ENCODE measurements at places on chromosomes 16 and 17.

DNA sequence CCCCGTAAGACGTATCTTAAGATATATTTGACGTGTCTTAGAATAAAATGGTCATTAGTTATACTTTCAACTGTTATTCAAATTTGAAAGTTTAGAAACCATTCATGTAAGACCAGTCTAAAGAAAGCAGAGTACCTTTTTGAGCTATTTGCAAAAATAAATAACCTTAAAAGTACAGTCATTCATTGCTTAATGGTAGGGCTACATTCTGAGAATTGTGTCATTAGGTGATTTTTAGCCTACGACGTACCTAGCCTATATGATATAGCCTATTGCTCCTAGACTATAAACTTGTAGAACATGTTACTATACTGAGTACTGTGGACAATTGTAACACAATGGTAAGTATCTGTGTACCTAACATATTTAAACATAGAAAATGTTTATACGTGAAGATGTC is 139.2 kb downstream of the PHKB start:
- DNase-seq, result no peak

DNA sequence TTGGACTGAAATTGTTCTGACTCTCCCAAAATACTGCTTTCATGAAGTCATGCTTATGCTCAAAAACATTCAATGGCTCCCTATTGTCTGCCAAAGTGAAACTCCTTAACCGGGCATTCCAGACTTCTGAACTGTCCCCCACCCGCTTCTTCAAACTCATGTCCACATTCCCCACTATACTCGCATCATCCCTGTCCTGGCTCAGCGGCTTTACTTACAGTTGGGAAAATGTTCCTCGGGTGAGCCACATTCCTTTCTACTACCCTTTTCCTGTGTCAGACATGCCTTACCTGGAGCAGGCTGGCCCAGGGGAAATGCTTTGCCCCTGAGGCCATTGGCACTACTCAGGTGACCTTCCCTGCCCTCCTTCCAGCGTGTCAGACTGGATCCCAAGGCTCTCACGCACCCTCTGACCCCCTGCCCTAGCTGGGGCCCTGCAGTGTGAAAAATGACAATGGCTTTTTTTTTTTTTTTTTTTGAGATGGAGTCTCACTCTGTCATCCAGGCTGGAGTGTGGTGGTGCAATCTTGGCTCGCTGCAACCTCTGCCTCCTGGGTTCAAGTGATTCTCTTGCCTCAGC is 5.3 kb downstream of the CYGB start:
- DNase-seq, result no peak

- DNase-seq, result no peak
Measured at GRCh38 chr16:57903656-57904055, 67.3 kb downstream of the CNGB1 start.

GRCh38 chr16:28495795-28496749 is 1.6 kb downstream of the APOBR start:
- no peak for DNase-seq

GRCh38 chr16:12303653-12304052 is 327.1 kb downstream of the SNX29 start:
- no peak for DNase-seq

DNA sequence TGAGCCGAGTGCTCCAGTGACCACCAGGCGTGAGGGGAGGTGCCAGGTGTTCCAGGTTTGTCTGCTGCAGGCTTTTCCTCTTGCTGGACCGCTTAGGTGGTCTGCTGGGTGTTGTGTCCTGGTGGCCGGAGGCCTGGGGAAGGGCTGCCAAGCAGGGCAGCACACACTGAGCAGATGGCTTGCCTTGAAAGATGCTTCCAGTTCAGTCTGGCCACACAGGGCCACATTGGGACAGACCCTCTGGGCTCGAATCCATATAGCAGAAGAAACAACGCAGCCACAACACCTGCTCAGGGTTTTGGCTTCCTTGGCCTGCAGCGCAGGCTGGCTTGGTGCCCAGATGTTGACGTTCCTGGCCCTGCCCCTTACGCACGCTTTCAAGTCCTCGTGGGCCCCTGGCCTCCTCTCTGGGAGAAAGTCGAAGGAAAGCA is 24.8 kb downstream of the GINS2 start:
- DNase-seq, result no peak

DNA sequence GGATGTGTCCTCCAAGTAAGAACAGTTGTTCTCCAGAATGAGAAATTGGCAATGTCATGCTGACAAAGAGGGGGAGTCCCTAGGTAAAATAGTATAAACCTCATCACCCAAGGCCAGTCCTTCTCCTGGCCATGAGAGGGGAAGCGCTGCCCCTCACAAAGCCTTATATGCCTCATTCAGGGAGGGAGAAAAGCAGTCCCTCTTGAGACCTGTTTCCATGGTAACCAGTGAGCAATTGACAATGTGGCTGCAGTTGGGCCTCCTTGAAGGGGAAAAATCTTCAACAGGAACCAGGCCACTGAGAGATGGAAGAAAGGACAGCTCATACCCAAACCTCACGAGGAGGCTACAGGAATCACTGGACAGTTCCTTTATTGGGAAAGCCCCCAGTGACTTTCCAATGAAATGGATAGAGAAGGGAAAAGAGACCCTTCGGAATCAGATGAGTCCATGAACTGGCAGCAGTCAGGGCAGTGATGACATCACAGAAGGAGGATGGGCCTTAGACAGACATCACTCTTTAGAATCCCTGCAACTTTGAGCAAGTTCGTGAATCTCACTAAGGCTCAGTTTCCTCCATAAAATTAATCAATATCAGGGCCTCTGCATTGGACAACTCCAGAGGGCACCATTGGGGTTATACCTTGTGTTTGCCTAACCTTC is 275.7 kb downstream of the TOX3 start:
- peak; percentile 25 for DNase-seq

DNA sequence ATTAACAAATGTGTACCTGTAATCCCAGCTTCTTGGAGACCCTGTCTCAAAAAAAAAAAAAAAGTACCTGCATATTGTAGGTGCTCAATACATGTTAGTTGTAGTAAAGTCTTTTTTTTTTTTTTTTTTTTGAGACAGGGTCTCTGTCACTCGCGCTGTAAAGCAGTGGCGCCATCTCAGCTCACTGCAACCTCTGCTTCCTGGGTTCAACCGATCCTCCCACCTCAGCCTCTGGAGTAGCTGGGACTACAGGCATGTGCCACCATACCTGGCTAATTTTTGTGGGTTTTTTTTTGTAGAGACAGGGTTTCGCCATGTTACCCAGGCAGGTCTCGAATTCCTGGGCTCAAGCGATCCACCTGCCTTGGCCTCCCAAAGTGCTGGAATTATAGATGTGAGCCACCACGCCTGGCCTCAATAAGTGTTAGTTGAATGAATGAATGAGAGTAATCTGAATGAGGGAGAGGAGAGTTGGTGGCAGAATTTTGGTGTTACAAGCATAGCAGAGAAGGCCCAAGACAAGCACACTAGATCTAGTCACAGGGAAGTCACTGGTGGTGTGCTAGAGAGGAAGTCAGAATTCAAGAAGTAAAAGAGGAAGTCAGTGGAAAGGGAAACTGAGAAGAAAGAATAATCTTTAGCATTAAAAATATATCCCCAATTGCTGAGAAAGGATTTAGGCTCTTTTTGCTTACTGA is 9.4 kb upstream of the MYL4 start:
- DNase-seq, result no peak

GRCh38 chr16:50834701-50835100 is 92.8 kb downstream of the CYLD start:
- no peak for DNase-seq

GRCh38 chr17:27526604-27527002 is 70.4 kb downstream of the KSR1 start:
- peak; percentile 54 for DNase-seq

GRCh38 chr17:65154770-65155589 is 17.8 kb downstream of the RGS9 start:
- DNase-seq, result no peak

DNA sequence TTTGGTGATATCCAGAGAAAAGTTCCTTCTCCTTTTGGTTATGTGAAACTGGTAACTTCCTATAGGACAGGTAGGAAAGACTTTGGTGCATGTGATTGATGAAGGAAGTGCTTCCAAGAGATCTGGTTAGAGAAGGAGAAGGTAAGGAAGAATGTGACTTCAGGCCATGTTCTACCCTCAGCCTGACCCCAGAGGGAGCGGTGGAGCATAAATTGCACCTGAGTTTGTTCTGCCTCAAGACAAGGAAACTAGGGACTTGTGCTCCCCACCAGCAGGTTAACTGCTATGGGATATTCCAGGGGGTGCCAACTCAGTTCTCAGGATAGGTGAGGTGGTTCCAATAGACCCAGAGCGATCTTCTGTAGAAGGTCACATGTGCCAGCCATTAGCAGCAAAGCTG is 299.3 kb upstream of the XYLT1 start:
- no peak for DNase-seq

- no peak for DNase-seq
Measured at GRCh38 chr16:50259334-50260205, 6.8 kb upstream of the ADCY7 start.

- no peak for DNase-seq
Measured at GRCh38 chr16:54398986-54399385, 112.4 kb upstream of the IRX3 start.

- no peak for DNase-seq
Measured at GRCh38 chr17:44351464-44351863, 6.4 kb downstream of the GRN start.

DNA sequence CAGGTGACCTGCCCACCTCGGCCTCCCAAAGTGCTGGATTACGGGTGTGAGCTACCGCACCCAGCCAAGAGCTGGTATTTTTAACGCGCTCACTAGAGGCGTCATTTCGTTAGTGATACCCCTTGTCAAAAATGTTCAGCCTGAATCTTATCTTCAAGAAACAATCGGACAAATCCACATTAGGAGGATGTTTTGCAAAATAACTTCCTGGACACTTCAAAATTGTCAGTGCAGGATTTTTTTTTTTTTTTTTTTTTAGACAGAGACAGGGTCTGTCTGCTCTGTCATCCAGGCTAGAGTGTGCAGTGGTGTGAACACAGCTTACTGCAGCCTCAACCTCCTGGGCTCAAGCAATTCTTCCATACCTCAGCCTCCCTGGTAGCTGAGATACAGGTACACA is 63.0 kb downstream of the RMI2 start:
- no peak for DNase-seq

DNA sequence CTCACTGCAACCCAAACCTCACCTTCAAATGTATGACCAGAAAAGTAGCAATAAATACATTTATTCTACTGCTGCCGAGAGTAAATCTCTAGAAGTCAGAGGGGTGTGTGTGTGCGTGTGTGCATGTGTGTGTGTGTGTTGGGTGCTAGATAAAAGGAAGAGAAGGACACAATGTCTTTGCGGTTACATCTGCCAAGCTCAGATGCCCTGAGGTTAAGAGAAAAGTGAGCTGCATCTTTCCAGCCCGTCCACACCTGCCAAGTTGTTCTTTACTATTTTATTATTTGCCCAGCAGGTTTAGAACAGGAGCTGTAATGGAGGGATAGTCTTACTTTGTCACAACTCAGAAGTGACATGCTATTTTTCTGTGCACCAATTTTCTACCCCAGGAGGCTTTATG is 54.5 kb upstream of the ANKFN1 start:
- DNase-seq, result no peak

DNA sequence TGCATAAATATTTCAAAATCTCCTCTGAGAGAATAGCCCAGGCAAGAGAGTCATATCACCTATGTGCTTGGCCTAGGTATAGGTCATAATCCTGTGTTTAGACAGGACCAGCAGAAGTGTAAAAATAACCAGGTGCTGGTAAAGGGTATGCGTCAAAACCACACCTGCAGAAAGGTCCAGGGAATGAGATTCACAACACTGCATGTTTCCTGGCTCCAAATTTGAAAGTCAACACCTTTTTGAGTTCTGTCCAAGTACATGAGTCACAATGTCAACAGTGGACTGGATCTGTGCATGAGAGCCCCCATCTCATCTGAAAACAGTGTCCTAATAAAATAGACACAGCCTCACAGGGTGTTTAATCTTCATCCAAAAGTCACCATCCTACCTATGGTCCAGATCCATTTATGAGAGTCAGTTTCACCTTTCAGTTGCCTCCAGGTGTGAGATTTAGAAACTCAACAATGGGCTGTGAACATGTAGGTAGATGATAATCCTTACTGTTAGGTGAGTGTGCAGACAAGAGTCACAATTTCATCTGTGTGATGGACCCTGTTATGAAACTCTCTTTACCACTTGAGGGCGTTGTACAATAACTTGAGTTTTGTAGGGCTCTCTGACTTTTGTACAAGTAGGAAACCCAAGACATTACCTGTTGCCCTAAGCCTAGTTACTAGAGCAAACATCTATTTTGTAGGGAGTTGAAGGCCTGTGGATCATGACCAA is 2100.7 kb downstream of the TP53TG3F start:
- DNase-seq, result no peak

DNA sequence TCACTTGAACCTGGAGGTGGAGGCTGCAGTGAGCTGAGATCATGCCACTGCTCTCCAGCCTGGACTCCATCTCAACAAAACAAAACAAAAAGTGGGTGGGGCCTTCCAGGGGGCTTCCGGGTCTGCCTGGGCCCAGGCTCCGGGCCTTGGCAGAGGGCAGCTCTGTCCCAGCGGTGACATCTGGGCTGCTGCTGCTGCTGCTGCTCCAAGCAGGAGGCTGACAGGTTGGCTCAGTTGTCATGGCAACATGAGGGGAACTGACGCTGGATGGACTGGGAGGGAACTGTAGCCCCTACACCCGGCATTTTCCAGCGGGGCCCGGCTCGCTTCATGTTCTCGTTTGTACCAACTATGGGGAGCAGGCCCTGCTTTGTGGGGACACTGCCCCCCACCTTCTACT is 4.0 kb downstream of the BAIAP3 start:
- no peak for DNase-seq

All from iPS-NIHi11 (cell line).